T-helper 17 cell (primary cell): ENCODE measurements at places on chromosomes 6 and 20. TPM values are rescaled to one million over a fixed set of nuclear protein-coding genes. Genes with fewer than 3 reads are reported as not detected.

The COL9A1 gene
- total RNA-seq: not detected

The EYA4 gene
- total RNA-seq: not detected

DNA sequence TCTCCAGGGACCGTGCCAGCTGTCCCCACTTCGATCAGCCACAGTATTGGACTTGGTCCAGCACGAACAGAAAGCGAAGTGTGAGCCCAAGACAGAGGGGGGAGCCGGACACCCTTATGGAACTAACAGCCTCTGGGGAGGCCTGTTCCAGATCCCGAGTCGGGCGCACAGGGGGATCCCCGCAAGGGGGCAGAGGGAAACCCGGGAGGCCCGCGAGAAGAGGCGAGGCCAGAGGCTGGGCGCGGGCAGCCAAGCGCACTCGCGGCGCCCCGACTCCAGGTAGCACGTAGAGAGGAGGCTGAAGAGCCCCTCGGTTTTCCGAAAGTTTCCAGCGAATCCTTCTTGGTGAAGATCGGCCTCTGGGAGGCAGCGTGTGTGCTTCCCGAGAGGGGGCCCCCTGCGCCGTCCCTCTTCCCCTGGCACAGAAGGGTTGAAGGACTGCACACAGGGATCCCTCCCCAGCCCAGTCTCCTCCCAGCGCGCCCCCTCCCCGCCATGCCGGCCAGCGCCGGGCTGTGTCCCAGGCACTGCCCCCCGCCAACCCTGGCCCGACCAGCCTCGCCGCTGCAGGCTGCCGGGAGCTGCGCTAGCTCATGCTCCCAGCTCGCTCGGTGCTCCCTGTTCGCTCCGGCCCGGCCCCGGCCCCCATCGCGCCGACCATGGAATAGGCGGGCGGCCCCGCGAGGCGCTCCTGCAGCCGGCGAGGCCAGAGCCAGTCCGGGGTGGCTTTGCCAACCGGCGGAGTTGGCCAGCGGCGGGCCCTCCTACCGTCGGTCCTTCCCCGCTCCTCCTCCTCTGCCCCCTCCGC is 577 bp upstream of the SLC24A3 start:
- no peak for DNase-seq
- peaks cover 53% of the 10 kb centered on the region for H3K27me3 ChIP-seq
- no peak overlapping the region for H3K4me3 ChIP-seq
- H3K4me1 ChIP-seq: no peaks in the 10 kb centered on the region
- H3K27ac ChIP-seq: no peak overlapping the region

- H3K27ac ChIP-seq: no peak overlapping the region
- peaks cover 12% of the 10 kb centered on the region for H3K27me3 ChIP-seq
- DNase-seq: no peak
- no peaks in the 10 kb centered on the region for H3K36me3 ChIP-seq
Measured at GRCh38 chr6:169220068-169220964, 33.3 kb downstream of the THBS2 start.

- peaks cover 2% of the 10 kb centered on the region for H3K36me3 ChIP-seq
- H3K4me1 ChIP-seq: peaks cover 15% of the 10 kb centered on the region
- no peak overlapping the region for H3K27ac ChIP-seq
- H3K27me3 ChIP-seq: no peaks in the 10 kb centered on the region
- H3K4me3 ChIP-seq: no peak overlapping the region
- DNase-seq: no peak
Measured at GRCh38 chr6:119209452-119210205, 131.2 kb upstream of the FAM184A start.

The ZNF292 gene
- 103 TPM for total RNA-seq

The PPP1R16B gene
- 45.6 TPM for total RNA-seq

The GPR6 gene
- not detected for total RNA-seq

- H3K4me3 ChIP-seq: no peak overlapping the region
- H3K36me3 ChIP-seq: no peaks in the 10 kb centered on the region
- DNase-seq: no peak
- no peaks in the 10 kb centered on the region for H3K4me1 ChIP-seq
- no peak overlapping the region for H3K27ac ChIP-seq
Measured at GRCh38 chr6:169847141-169847674, 95.8 kb downstream of the ERMARD start.

DNA sequence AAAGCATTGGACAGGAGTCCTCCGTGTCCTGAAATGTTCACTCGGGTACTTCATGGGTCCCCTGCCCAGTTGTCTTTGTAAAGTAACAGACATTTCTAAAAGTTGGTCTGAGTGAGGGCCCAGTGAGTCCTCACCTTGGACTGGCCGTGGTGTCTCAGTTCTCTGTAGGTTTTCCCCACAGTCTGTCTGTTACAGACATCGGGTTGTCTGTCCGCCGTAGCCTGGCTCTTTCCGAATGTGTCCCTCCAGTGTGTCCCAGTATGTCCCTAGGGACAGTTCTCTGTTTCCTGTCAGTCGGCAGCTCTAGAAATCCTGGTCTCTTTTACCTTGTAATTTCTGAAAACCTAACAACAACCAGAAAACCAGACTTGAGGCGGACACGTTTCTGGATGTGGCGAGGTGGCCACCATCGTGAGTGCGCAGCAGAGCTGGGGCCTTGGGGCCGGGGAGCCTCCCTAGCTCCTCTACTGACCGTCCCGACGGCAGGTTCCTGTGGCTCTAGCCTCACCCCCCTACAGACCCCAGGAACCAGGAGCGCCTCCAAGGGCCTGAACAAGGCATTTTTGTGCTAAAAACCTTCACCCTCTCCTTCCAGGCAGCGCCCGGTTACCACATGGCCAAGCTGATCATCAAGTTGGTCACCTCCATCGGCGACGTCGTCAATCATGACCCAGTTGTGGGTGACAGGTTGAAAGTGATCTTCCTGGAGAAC is 42.2 kb downstream of the PYGB start:
- H3K27me3 ChIP-seq: no peaks in the 10 kb centered on the region
- H3K4me1 ChIP-seq: peaks cover 7% of the 10 kb centered on the region
- H3K27ac ChIP-seq: peak overlapping the region; percentile 41
- peaks cover 10% of the 10 kb centered on the region for H3K36me3 ChIP-seq

GRCh38 chr6:113437566-113437965 is 419.6 kb upstream of the MARCKS start:
- H3K27me3 ChIP-seq: peaks cover 10% of the 10 kb centered on the region
- H3K4me3 ChIP-seq: no peak overlapping the region
- DNase-seq: no peak
- no peaks in the 10 kb centered on the region for H3K4me1 ChIP-seq

DNA sequence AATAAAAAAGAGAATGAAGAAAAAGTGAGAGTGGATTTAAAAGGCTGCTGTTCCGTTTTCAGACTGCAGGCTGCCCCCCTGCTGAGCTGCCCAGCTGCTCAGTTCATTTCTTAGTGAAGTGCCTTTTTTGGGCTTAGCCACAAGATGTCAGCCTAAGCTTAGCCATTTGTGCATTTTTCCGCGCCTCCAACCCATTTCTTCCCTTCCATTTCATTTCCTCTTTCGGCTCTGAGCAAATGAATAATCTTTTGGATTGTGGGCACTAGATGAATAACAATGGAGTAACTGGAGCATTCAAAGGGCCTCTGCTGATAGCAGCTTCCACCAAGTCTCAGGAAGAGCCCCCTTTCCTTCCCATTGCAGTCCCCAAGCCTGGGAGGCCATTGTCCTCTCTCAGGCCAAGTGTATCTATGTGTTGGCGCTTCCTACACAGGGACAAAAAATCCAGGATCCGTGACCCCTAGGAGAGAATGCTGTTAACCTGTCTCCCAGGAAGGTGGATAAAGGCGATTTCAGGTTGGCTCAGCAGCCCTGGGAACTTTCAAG is 83.5 kb upstream of the SPTLC3 start:
- no peak overlapping the region for H3K27ac ChIP-seq
- DNase-seq: no peak
- no peak overlapping the region for H3K4me3 ChIP-seq
- H3K36me3 ChIP-seq: no peaks in the 10 kb centered on the region

DNA sequence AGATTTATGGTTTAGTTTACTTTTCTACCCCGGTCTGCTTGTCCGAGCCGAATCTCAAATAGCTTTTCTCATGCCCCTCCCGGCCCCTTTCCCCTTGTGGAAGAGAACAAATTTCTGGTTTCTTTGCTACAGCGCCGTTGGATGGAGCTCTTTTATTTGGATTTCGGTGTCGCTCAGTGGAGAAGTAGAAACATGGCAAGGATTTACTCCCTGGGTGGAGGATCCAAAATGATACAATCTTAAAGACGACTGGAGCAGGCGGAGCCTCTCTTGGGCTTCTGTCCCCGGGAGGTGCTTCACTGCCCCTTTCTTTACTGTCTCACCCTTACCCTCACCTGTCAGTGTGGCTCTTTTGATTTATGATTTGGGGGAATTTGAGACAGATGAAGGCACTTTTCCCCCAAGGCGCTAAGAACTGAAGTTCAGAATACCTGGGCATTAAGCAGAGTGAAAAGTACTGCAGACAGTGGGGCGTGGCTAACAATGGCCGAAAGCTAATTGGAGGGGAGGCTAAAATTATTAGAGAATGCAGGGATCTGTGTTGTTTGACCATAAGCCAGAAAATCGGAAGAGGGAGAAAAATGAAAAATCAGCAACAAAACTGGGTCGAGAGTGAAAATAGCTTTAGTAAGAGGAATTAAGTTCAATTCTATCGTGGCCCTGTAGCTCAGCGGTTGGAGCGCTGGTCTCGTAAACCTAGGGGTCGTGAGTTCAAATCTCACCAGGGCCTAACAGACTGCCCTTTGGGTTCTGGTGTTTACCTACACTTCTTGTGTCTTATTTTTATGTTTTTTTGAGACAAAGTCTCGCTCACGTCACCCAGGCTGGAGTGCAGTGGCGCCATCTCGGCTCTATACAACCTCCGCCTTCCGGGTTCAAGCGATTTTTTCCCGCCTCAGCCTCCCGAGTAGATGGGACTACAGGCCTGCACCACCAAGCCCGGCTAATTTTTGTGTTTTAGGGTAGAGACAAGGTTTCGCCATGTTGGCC is 145.1 kb upstream of the ZNF184 start:
- peaks cover 6% of the 10 kb centered on the region for H3K4me1 ChIP-seq
- H3K27ac ChIP-seq: no peak overlapping the region
- peaks cover 75% of the 10 kb centered on the region for H3K27me3 ChIP-seq
- no peak overlapping the region for H3K4me3 ChIP-seq
- DNase-seq: no peak

GRCh38 chr6:4358414-4359107 is 223.2 kb upstream of the ECI2 start:
- no peak overlapping the region for H3K4me3 ChIP-seq
- H3K36me3 ChIP-seq: no peaks in the 10 kb centered on the region
- H3K27ac ChIP-seq: no peak overlapping the region
- H3K4me1 ChIP-seq: no peaks in the 10 kb centered on the region
- no peak for DNase-seq

The TJAP1 gene
- 36.3 TPM for total RNA-seq

The SLC52A3 gene
- not detected for total RNA-seq

DNA sequence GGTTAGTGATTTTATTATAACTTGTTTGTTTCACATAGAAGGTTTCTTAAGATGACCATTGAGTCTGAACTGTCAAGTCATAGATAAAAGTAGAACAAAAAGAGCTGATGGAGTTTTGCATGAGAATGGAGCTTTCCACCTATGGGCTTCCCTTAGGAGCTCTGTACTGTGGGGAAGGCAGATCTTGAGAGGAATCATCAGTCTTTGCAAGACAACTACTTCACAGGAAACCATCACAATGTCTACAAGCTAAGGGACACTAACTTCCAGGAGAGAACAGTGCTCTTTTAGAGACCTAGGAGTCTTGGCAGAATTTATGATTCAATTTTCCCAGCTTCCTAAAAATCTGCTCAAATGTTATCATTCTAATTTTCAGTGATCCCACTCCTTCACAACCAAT is 78.2 kb downstream of the FBXO5 start:
- peaks cover 27% of the 10 kb centered on the region for H3K27me3 ChIP-seq
- no peak overlapping the region for H3K27ac ChIP-seq
- H3K36me3 ChIP-seq: no peaks in the 10 kb centered on the region

GRCh38 chr6:29723666-29724588 is 693 bp downstream of the HLA-F start:
- H3K4me3 ChIP-seq: peak overlapping the region; percentile 96
- peak overlapping the region; percentile 93 for H3K27ac ChIP-seq
- H3K27me3 ChIP-seq: no peaks in the 10 kb centered on the region
- DNase-seq: peak; percentile 65
- peaks cover 41% of the 10 kb centered on the region for H3K4me1 ChIP-seq
- H3K36me3 ChIP-seq: peaks cover 5% of the 10 kb centered on the region

The LHFPL5 gene
- not detected for total RNA-seq

The PRRT1 gene
- total RNA-seq: 0.35 TPM

The MAPK14 gene
- 43.7 TPM for total RNA-seq

The MCHR2 gene
- not detected for total RNA-seq

- H3K36me3 ChIP-seq: no peaks in the 10 kb centered on the region
- peaks cover 17% of the 10 kb centered on the region for H3K4me1 ChIP-seq
- H3K27me3 ChIP-seq: no peaks in the 10 kb centered on the region
- DNase-seq: no peak
- peak overlapping the region; percentile 83 for H3K4me3 ChIP-seq
Measured at GRCh38 chr20:5090191-5090590, 29.6 kb downstream of the PCNA start.

GRCh38 chr6:145863366-145863765 is 48.8 kb upstream of the FBXO30 start:
- H3K4me3 ChIP-seq: no peak overlapping the region
- peaks cover 27% of the 10 kb centered on the region for H3K4me1 ChIP-seq
- DNase-seq: no peak
- H3K36me3 ChIP-seq: peaks cover 1% of the 10 kb centered on the region
- H3K27me3 ChIP-seq: no peaks in the 10 kb centered on the region
- H3K27ac ChIP-seq: peak overlapping the region; percentile 63

The MACROD2 gene
- total RNA-seq: not detected

The KIAA0408 gene
- total RNA-seq: 3.5 TPM

GRCh38 chr6:149449831-149450678 is 34.8 kb downstream of the ZC3H12D start:
- peaks cover 21% of the 10 kb centered on the region for H3K4me1 ChIP-seq
- peak overlapping the region; percentile 77 for H3K27ac ChIP-seq
- no peaks in the 10 kb centered on the region for H3K36me3 ChIP-seq
- DNase-seq: no peak
- peak overlapping the region; percentile 19 for H3K4me3 ChIP-seq
- H3K27me3 ChIP-seq: no peaks in the 10 kb centered on the region

DNA sequence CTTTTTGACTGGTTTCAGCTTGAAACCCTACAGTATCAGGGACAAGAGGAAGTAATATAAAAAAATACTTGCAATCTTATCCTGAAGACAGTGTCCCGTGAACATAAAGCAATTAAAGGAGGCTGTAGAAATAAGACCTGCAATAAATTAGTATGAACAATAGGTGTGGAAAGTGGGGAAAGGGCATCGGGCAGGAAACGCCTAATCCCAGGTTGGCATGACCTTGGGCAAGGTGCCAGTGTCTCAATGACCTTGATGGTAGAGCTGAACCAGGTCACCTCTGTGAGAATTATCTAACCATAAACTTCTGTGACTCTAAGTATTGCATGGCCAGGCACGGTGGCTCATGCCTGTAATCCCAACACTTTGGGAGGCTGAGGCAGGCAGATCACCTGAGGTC is 115.2 kb downstream of the LY86 start:
- peaks cover 38% of the 10 kb centered on the region for H3K27me3 ChIP-seq
- DNase-seq: no peak
- H3K4me1 ChIP-seq: no peaks in the 10 kb centered on the region
- H3K27ac ChIP-seq: no peak overlapping the region
